NCI-H82 (cell line): ENCODE measurements at places on chromosomes 1 and 21.

GRCh38 chr21:37915941-37916309, 332 bp downstream of the KCNJ6 start:
- DNase-seq: peak; percentile 58

- DNase-seq: peak; percentile 11
These were observed 99.2 kb upstream of the B3GALT2 start for GRCh38 chr1:193285641-193286040.

DNA sequence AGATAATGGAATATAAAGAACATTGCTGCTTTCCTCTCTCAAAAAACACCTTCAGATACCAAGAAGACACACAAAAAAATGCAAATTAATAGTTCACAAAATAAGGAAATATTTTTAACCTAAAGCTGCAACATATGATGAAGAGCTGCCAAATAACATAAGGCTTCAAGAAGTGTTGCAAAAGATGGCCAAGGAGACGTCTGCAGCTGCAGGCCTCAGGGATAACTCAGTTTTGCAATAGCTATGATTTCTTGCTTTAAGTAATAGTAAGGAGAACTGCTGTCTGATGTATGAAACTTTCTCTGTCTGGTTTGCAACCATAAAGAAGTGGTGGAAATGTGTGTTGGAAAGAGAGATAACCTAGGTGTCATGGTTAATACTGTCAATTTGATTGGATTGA, 1237.5 kb downstream of the MRPL39 start:
- no peak for DNase-seq

GRCh38 chr1:3827813-3828307, 29.2 kb downstream of the CEP104 start:
- DNase-seq: peak; percentile 66

DNA sequence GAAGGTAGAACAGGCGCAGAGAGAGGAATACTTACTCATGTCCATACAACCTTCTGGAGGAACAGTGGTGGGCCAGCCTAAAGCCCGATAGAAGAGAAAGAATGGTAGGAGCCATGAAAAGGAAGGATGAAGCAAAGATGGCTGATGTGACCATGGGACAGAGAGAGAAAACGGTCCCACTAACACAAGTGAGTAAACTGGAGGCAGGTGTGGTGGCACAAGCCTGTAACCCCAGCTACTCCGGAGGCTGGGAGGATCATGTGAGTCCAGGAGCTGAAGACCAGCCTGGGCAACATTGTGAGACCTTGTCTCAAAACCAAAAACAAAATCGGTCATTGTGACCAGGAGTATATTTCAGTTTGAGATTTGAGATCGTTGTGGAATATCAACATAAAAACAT, 49.4 kb downstream of the C1orf198 start:
- no peak for DNase-seq

GRCh38 chr1:225852413-225853124, 29.6 kb downstream of the TMEM63A start:
- no peak for DNase-seq

DNA sequence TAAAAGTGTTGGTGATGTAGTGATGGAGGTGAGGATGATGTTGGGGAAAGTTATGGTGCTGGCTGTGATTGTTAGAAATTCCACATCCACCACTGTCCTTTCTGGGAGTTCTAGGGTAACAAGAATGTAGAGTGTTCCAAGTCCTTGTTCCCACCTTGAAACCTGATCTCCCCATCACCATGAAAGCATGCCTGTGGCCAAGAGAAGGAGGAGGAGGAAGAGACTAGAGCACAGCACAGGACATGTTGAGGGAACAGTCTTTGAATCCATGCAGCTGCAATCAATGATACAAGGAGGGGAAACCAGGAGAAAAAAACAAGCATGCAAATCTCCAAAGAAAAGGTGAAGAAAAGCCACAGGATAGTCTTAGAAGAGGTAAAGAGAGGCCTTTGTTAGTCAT, 45.9 kb upstream of the ARTN start:
- DNase-seq: no peak

- no peak for DNase-seq
These were observed 19.4 kb upstream of the TMEM125 start for GRCh38 chr1:43250351-43250761.

- DNase-seq: no peak
These were observed 311.3 kb downstream of the RGS7 start for GRCh38 chr1:241045659-241046058.

DNA sequence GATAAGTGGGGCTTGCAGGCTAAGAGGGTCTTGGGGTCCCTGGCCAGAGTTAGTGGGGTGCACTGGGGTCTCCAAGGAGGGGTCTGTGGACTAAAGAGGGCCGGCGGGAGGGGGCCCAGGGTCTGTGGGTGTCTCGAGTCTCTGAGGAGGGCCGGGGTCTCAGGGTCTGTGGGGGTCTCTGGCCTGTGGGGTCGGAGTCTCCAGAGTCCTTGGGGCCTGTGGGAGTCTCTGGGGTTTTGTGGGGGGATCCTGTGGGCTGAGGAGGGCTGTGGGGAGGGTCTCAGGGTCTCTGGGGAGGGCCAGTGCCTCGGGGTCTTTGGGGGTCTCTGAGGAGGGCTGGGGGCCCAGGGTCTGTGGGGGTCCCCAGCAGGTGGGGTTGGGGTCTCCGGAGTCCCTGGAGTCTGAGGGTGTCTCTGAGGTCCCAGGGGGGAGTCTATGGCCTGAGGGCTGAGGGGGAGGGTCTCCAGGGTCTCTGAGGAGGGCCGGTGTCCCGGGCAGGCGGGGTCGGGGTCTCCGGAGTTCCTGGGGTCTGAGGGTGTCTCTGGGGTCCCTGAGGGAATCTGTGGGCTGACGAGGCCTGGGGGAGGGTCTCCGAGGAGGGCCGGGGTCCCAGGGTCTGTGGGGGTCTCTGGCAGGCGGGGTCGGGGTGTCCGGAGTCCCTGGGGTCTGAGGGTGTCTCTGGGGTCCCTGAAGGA, 628 bp upstream of the PLEKHM2 start:
- no peak for DNase-seq

DNA sequence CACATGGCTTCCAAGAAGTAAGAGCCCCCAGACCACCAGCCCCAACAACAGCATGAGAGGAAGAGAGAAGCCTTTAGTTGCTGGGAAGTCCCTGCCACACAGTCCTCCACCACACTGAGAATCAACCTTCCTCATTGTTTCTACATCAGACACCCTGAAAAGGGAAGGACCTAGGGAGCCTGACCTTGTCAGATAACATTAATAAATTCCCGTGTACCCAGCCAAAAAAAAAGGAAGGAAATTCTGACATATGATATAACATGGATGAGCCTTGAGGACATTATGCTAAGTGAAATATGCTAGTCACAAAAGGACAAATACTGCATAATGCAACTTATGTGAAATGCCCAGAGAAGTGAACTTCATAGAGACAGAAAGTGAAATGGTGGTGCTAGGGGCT, 65.6 kb upstream of the ARHGAP29 start:
- no peak for DNase-seq

- no peak for DNase-seq
These were observed 30.6 kb downstream of the KCND3 start for GRCh38 chr1:111958851-111959250.

- DNase-seq: no peak
These were observed 5.5 kb downstream of the TRABD2B start for GRCh38 chr1:47991673-47992072.

- DNase-seq: peak; percentile 57
These were observed 44.2 kb upstream of the ECE1 start for GRCh38 chr1:21334214-21335087.

- no peak for DNase-seq
These were observed 56.3 kb downstream of the KIAA0040 start for GRCh38 chr1:175136246-175136645.

- no peak for DNase-seq
These were observed 9.8 kb downstream of the PHC2 start for GRCh38 chr1:33420870-33421775.

DNA sequence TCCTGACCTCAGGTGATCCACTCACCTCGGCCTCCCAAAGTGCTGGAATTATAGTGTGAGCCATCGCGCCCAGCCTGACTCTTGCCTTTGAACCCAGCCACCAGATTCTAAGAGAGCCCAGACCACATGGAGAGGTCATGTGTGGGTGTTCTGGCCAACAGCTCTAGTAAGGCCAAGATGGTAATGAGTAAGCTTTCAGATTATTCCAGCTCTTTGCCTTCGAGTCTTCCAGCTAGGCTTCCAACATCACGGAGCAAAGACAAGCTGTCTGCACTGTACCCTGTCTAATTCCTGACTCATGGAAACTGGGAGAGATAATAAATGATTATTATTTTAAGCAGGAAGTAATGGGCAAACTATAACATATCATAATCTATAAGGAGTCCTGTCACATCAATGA, 14.8 kb upstream of the ZFP69B start:
- no peak for DNase-seq

DNA sequence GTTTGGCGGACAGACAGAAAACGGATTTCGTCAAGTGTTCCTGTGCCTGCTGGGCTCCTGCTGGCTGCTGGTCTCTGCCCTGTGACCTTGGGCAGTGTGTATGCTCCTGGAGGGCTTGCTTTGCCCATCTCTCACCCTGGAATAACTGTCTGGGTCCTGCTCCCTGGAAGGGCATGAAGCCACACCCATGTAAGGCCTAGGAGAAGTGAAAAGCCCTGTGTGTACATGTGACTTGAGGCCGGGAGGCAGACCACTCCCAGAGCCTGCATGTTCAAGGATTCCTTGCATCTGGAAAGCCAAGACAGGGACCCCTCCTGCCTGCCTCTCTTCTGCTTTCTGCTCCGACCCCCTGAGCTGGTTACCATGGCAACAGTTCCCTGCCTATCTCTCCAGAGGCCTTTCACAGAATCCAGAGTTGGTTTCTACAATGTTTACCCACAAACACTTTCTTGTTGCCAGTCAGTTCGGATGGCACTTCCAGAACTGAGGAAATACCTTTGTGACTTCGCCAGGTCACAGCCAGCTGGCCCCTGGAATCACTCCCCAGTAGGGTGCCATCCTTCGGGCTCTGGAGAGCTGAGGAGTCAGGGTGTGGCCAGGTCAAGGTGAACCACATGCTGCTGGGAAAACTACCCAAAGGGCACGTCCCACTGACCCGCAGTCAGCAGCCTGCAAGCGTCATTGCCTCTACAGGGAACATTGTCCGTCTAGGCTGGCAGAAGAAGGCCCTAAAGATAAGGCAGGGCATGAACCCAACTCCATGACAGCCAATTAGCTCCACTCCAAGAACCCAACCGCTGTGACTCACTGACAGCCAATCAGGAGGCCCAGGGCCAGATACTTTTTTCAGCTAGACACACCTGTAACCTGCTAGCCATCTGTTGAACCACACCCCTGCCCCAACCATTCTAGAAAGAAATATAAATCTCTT, 14.7 kb upstream of the GPR37L1 start:
- DNase-seq: no peak

GRCh38 chr1:147099192-147099591, 73.1 kb downstream of the PRKAB2 start:
- no peak for DNase-seq
